ENCODE measurements at places on chromosomes 3 and 15. TPM values are rescaled to one million over a fixed set of nuclear protein-coding genes. Genes with fewer than 3 reads are reported as not detected.

Gene MYRIP
- 2.5 TPM for total RNA-seq

Gene GP5
- total RNA-seq = under 0.01 TPM

Gene NR2C2
- 39.7 TPM for total RNA-seq

Gene CRABP1
- not detected for total RNA-seq

Gene EPHA3
- total RNA-seq = 0.26 TPM

Gene KCNH8
- total RNA-seq = not detected

Gene AMT
- total RNA-seq = 0.78 TPM

Gene MUC20
- 1.6 TPM for total RNA-seq

Gene GPR62
- 0.11 TPM for total RNA-seq

Gene RFTN1
- total RNA-seq = 108 TPM

Gene GOLGA8S
- 0.13 TPM for total RNA-seq

Gene TP53BP1
- 86.8 TPM for total RNA-seq

Gene POLR2H
- total RNA-seq = 86.0 TPM

Gene GPR87
- not detected for total RNA-seq

Gene FAM43A
- 6.8 TPM for total RNA-seq

Gene SPINK8
- not detected for total RNA-seq

Gene WDR53
- 5.5 TPM for total RNA-seq

Gene SLCO3A1
- total RNA-seq = 10.7 TPM

Gene KIF15
- 8.4 TPM for total RNA-seq

Gene LYZL4
- total RNA-seq = not detected

Gene DPH3
- 27.4 TPM for total RNA-seq

Gene IQCF5
- total RNA-seq = not detected

Gene KNG1
- not detected for total RNA-seq

Gene GMNC
- total RNA-seq = 0.11 TPM

Gene MRPS11
- total RNA-seq = 26.3 TPM

Gene SLC24A5
- not detected for total RNA-seq

Gene P2RY14
- total RNA-seq = not detected

Gene TLNRD1
- 4.8 TPM for total RNA-seq

Gene GOLGA8M
- total RNA-seq = 1.0 TPM

Gene TGM5
- total RNA-seq = 0.22 TPM

Gene BUB1B
- 16.3 TPM for total RNA-seq

Gene CD96
- not detected for total RNA-seq

Gene GOLGA6L1
- not detected for total RNA-seq

Gene ZPLD1
- 0.26 TPM for total RNA-seq

Gene AADACL2
- total RNA-seq = not detected

Measured in articular chondrocyte of knee joint (primary cell).